ENCODE measurements at places on chromosomes 7 and 10.

DNA sequence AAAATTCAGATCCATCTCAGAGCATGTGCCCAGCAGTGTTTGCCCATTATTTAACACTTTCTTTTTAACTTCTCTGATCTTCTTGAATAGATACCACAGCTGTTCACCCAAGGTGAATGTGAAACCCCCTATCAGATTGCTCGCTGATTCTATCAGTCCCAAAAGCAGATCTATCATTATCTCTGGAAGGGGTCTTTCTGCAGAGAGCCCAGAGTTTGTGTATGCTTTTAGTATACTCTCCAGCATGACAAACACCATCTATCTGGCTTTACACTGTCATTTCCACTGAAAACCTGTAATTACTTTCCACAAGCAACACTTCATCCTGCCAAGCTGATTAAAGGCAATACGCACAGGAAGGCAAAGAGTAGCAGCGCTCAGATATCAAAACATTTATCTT is 168.2 kb downstream of the CACNA2D1 start:
- no peak for DNase-seq

DNA sequence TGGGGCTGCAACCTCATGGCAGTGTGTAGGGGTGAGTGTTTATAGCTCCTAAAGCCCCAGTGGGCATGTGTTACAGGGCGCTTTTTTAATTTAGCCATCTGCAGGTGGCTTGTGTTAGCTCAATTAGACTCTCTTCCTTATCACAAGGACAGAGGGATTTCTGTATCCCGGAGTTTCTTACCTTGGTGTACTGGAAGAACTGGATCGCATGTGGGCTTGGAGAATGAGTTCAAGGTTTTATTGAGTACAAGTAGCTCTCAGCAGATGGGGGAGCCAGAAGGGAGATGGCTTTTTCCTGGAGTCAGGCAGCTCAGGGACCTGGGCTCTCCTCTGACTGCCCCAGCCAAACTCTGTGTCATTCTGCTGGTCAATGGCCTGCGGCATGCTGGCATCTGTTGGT is 153.5 kb upstream of the C7orf33 start:
- no peak for DNase-seq

- DNase-seq = no peak
These were observed 104.6 kb upstream of the CTBP2 start for GRCh38 chr10:125264757-125265578.

DNA sequence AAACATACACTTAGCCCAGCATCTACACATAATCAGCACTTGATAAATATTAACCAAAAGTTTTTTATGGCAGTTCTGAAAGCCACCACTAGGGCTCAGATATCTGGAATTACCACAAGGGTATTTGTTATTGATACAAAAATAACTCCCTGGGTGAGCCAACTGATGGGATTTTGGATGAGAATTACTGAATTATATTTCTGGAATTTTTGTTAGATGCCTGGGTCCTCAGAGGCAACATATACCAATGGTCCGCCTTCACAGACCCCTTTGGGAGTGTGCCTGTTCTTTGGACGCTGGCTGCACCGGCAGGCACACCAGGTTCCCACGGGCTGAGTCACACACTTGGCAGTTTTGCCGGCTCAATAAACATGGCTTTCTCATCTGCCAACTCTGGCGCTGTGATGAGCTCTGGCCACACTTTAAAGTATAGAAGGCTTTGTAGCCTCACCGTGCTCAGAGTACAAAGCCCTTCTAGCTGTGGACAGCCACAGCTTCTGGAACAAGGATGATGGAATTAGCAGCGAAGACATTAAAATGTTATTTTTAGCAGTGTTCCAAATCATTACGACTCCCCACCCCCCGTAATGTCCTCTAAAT is 24.5 kb upstream of the EEPD1 start:
- peak; percentile 41 for DNase-seq

DNA sequence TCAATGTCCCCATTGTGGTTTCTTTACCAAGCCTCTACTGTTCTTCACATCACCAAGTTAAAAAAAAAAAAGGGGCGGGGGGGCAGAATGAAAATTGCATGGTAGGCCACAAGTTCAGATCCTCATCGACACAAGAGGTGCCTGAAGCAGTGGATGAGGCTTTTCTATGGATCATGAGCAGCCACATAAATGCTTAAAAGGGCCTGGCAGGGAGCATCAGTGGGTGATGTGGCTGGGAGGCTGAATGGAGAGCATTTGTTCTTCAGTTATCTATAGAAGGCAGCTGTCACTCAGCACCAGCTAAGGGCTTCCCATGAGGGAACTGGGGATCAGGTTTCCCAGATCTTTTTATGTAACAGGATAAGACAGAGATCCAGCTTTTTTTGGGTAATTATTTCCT is 117.9 kb downstream of the CFTR start:
- no peak for DNase-seq

DNA sequence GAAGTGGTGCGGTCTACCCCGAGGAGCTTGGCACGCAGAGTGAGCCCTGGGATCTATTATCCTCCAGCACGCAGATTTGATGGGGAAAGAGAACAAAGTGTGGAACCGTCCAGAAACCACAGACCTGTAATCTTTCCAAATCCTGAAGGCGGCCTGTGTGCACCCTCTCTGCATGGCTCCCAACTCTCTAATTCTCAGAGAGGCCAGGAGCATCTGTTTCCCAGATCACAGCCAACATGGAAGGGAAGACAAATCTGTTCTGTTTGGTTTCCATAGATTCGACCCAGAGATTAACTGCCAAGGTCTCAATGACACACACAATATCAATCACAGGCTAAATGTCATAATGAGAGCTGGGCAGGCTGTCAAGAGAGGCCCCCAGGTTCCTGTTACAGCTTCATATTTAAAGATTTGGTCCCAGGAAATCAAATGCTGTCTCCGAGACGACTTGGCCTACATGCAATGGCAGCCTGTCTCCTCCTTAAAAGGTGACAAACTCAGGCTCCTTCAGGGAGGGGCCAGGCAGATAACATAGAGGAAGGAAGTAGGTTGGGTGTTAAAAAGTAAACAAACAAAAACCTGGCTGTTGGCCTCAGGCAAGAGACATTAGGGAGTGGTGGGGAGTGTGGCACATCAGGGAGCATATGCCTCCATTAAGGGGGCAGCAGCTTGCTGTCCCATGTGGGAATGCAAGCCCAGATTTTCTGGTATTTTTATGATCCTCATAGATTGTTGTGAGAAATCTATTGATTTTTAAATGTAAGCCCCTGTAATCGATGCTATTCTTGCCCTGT is 48.8 kb upstream of the SAMD8 start:
- no peak for DNase-seq

GRCh38 chr10:11539191-11539868 is 72.1 kb downstream of the USP6NL start:
- DNase-seq = no peak

All from D341Med (cell line).